ENCODE measurements at places on chromosomes 11 and 22.

DNA sequence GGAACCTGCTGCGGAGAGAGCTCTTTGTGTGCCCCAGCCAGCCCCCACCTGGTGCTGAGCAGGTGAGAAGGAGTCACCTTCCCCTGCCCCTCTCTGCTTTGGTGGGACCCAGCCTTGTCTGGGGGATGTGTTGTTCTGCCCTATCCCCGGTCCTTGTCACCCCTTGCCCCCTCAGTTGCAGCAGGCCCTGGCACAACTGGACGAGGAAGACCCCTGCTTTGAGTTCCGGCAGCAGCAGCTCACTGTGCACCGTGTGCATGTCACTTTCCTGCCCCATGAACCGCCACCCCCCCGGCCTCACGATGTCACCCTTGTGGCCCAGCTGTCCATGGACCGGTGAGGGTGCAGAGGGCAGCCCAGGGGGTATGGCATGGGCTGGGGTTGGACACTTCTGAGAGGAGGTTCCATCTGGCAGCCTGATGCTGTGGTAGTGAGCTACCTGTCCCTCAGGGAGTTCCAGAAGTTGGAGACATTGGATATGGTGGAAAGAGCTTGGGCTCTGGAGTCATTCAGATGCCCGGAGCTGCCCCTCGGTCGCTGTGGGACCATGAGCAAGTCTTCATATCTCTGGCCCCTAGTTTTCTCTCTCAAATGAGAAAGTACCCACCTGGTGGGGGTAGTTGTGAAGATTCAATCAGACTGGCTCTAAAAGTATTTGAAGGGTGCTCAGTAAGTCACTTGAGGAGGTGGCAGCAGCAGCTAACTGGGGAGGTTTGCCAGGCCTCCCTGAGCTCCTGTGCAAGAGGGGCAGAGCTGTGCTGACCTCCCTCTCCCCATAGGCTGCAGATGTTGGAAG lies 4.3 kb downstream of the LARGE2 start:
- no peak overlapping the region for H3K4me3 ChIP-seq
- DNase-seq: no peak
- peaks cover 4% of the 10 kb centered on the region for H3K36me3 ChIP-seq
- no peak overlapping the region for H3K27ac ChIP-seq
- peaks cover 45% of the 10 kb centered on the region for H3K27me3 ChIP-seq
- peaks cover 32% of the 10 kb centered on the region for H3K4me1 ChIP-seq

DNA sequence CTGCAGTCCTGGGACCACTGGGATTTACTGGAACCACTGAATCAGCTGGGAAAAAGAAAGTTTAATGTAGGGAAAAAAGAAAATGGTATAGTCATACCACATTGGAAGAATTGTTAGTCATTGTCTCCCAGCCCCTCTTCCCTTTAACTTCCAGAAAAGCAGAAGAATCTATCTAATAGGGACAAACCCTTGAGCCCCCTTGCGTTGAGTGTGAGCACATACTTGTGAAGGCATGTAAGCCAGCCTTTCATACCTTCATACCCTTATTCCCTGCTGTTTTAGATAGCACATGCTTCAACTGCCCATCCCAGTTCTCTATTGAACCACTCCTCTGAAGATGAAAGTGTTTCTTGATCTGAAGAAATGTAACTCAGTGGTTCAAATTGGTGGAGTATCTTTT lies 6.6 kb downstream of the TREH start:
- H3K36me3 ChIP-seq: no peaks in the 10 kb centered on the region
- no peak overlapping the region for H3K27ac ChIP-seq
- no peak for DNase-seq
- H3K4me3 ChIP-seq: no peak overlapping the region
- no peaks in the 10 kb centered on the region for H3K4me1 ChIP-seq

GRCh38 chr11:131909426-131910177 lies 539.2 kb downstream of the NTM start:
- no peak for DNase-seq
- H3K27me3 ChIP-seq: peaks cover 90% of the 10 kb centered on the region

DNA sequence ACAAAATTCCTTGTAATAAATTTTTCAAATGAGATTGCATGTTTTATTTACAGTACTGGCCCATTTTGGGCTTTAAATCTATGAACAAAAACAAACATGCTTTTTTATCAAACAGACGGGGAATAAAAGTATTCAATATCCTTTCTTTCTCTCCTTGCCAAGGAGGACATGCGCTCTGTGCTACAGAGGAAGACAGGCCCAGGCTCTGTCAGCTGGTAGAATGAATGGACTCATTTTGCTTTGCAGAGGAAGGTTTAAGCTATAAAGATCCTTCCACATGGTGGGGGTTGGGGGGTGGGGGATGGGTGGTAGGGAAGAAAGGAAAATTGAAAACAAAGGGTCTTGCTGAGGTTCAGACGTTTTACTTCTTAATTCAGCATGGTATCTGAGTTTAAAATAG lies 575.6 kb downstream of the INSC start:
- H3K4me3 ChIP-seq: no peak overlapping the region
- peaks cover 3% of the 10 kb centered on the region for H3K27me3 ChIP-seq
- H3K36me3 ChIP-seq: peaks cover 14% of the 10 kb centered on the region
- H3K4me1 ChIP-seq: peaks cover 31% of the 10 kb centered on the region

DNA sequence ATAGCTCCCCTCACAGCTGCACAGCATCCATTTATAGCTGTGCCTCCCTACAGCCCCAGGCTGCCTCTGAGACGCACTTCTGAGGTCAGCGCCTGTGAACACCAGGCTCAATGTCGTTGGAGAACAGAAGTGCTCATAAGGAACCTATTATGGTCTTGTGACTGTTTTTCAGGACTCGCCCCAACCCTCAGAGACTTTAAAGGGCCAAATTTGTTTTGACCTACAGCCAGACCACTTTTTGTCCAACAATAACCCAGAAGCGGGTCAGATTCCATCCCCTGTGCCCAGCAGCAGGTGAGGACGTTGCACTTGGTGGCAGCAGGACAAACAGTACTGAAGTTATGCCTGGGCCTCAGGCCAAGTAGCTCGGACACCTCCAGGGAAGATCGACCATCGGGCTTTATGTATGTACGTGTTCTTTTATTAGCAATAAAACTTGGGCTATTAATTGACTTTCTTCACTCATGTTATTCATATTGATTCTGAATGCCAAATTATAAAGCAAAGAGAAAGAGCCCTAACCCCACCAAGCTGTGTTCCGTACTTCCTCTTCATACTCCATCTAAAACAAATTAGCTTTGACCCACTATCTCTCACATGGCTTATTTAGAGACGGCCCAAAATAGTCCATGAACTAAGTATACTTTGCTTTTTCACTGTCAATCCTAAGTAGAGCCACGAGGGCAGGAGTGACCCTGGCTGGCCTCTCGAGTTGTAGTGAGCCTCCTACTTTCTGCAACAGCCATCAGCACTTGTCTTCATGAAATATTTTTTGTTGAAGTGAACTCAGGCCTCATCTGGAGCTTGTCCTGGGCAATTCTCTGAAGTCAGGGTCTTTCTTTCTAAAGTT lies 92.3 kb upstream of the PAX6 start:
- no peak for DNase-seq
- H3K27ac ChIP-seq: no peak overlapping the region
- H3K4me3 ChIP-seq: no peak overlapping the region
- no peaks in the 10 kb centered on the region for H3K36me3 ChIP-seq
- no peaks in the 10 kb centered on the region for H3K4me1 ChIP-seq
- H3K27me3 ChIP-seq: peaks cover 2% of the 10 kb centered on the region

- no peak for DNase-seq
- H3K27ac ChIP-seq: no peak overlapping the region
- no peak overlapping the region for H3K4me3 ChIP-seq
- no peaks in the 10 kb centered on the region for H3K36me3 ChIP-seq
- H3K4me1 ChIP-seq: peaks cover 40% of the 10 kb centered on the region
Measured at GRCh38 chr22:50083462-50084079, 1.7 kb downstream of the MLC1 start.

DNA sequence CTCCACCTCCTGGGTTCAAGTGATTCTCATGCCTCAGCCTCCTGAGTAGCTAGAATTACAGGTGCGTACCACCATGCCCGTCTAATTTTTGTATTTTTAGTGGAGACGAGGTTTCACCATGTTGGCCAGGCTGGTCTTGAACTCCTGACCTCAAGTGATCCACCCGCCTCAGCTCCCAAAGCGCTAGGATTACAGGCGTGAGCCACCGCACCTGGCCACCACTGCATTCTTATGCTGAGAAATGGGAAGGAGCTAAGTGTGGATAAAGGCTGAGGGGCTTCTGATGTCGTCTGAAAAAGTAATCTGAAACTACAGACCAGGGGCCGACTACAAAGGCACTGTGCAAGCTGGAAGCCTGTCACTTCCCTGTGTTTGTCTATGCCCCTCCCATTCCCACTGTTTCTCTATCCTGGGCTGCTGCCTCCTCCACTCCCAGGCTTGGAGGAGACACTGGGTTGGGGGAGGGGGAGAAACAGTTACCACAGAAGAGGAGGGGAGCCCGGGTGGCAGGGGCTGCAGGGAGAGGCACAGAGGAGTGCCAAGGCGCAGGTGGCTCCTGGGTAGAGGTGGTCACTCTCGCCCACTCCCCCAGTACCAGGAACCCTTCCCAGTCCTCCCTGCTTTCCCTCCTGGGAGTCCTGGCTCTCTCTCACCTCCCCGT lies 2.9 kb upstream of the MTA2 start:
- H3K36me3 ChIP-seq: peaks cover 28% of the 10 kb centered on the region
- H3K4me1 ChIP-seq: peaks cover 80% of the 10 kb centered on the region
- peak overlapping the region; percentile 68 for H3K27ac ChIP-seq

- no peak overlapping the region for H3K4me3 ChIP-seq
- no peak for DNase-seq
- H3K27ac ChIP-seq: no peak overlapping the region
- no peaks in the 10 kb centered on the region for H3K36me3 ChIP-seq
- H3K4me1 ChIP-seq: no peaks in the 10 kb centered on the region
- peaks cover 4% of the 10 kb centered on the region for H3K27me3 ChIP-seq
Measured at GRCh38 chr11:105718641-105719040, 108.8 kb downstream of the GRIA4 start.

GRCh38 chr11:13343931-13344717 lies 66.5 kb downstream of the BMAL1 start:
- no peak overlapping the region for H3K27ac ChIP-seq
- DNase-seq: peak; percentile 77
- H3K36me3 ChIP-seq: no peaks in the 10 kb centered on the region
- H3K27me3 ChIP-seq: peaks cover 10% of the 10 kb centered on the region
- peaks cover 16% of the 10 kb centered on the region for H3K4me1 ChIP-seq

DNA sequence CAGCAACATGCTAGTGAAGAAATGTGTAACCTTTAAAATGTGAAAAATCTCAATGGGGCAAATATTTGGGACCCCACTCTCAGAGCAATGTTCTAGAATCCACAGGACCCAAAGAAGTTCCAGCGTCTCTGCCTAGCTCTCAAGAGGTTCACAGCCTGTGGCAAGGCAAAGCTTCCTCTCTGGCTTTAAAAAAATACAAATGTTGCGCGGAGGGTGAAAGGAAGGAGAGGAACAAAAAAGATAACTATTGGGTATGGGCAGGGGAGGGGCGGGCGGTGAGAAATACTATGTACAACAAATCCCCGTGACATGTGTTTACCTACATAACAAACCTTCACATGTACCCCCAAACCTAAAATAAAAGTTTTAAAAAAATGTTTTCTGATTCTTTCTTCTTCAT lies 53.6 kb downstream of the PITPNB start:
- H3K4me3 ChIP-seq: peak overlapping the region; percentile 54
- peaks cover 55% of the 10 kb centered on the region for H3K4me1 ChIP-seq
- H3K27ac ChIP-seq: peak overlapping the region; percentile 33

- H3K36me3 ChIP-seq: peaks cover 21% of the 10 kb centered on the region
- DNase-seq: no peak
- peaks cover 8% of the 10 kb centered on the region for H3K4me1 ChIP-seq
- H3K4me3 ChIP-seq: no peak overlapping the region
- H3K27me3 ChIP-seq: peaks cover 6% of the 10 kb centered on the region
Measured at GRCh38 chr11:3122775-3123201, 42.3 kb downstream of the OSBPL5 start.

DNA sequence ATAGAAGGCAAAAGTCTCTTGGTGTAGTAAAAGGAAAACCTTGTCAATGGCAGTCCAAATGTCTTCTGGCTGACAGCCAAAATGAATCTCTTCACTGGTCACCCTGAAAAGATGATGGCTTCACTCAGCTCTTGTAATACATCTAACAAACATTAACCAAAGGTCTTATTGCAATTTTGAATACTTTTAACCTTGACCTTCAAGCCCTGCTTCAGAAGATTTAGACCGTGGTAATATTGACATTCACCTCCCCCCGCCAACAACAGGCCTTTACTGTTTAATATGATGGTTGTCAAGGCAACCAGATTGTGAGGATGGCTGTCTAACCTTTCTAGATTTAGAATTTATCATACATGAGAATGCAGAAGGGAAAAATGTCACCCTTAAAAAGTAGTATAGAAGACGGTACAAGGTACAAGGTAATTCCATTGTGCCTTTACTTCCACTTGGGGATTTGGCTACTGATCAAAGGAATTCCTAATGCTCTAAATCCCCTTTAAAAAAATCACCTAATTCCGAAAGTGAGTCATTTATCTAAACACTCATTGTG lies 342.3 kb downstream of the LARGE1 start:
- H3K36me3 ChIP-seq: no peaks in the 10 kb centered on the region
- no peak for DNase-seq
- no peak overlapping the region for H3K4me3 ChIP-seq
- peaks cover 6% of the 10 kb centered on the region for H3K4me1 ChIP-seq
- no peak overlapping the region for H3K27ac ChIP-seq

DNA sequence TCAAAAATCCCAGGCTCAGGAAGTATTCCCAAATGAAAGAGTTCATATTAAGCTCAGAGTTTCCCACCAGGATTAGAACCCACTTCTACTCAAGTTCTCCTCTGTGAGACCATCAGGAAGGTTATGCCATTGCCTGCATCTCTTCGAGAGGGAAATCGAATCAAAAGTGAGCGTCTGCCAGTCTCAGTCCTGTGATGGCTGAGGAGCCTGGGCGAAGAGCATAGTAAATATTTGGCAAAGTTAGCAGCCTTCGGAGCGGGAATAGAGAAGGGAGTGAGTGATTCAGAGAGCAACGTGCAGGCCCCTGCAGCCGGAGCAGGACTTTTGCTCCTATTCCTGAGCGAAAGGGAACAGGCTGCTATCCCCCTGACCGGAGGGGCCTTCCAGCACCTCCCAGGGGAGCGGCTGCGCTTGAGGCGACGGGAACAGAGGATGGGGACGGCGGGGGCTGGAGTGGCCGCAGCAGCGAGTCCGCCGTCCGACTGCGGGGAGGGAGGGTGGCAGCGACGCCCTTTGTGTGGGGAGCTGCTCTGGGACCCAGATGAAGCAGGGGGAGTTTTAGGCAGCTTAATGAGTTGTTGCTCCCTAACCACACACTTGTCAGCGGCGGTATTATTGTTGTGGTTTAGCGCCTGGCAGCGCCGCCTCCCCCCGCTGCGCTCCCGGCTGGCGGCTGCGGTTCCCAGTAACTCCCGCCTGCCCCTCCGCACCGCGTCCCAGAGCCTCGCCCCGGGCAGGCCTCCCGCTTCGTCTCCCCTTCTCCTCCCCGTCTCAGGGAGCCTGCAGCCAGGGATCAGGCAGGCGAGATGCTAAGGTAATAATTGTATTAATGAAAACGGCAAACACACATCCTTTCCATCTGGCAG lies 21.7 kb upstream of the NRGN start:
- H3K27me3 ChIP-seq: peaks cover 99% of the 10 kb centered on the region
- peaks cover 45% of the 10 kb centered on the region for H3K4me1 ChIP-seq
- no peak overlapping the region for H3K27ac ChIP-seq
- H3K36me3 ChIP-seq: no peaks in the 10 kb centered on the region
- DNase-seq: peak; percentile 68

GRCh38 chr22:22884888-22885840 lies 2.5 kb upstream of the IGLL5 start:
- DNase-seq: no peak
- no peak overlapping the region for H3K27ac ChIP-seq
- no peaks in the 10 kb centered on the region for H3K36me3 ChIP-seq
- peaks cover 54% of the 10 kb centered on the region for H3K27me3 ChIP-seq

- peaks cover 5% of the 10 kb centered on the region for H3K27me3 ChIP-seq
- no peak overlapping the region for H3K4me3 ChIP-seq
- no peaks in the 10 kb centered on the region for H3K36me3 ChIP-seq
- DNase-seq: peak; percentile 52
- no peak overlapping the region for H3K27ac ChIP-seq
Measured at GRCh38 chr11:115616971-115617370, 112.8 kb upstream of the CADM1 start.
